GM23248 (cell line): ENCODE measurements at places on chromosomes 6 and 20.

DNA sequence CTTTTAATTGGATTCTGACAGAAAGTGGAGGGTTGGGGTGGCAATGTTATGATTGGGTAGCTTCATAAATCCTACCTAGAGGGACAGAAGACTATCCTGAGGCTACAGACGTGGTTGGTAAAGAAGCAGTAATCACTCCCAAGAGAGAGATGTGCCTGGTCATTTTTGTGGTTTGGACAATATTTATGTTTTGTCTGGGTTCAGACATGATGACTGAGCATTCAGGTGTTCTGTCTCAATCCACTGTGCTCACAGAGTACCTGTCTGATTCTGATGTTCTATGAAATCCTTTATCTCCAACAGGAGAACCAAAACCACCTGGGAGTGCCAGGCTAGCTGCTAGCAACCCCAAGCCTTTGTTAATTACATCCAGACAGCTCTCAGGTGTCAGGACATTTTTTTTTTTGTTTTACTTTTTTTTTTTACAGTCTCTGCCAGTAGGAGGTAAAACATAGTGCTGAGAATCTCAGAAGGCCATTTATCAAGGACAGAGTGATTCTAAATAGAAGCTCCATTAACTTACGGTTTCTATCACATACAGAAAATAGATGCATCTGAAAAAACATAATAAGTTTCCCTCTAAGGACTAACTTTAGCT lies 1.6 kb upstream of the HLA-DQA1 start:
- no peak for DNase-seq

GRCh38 chr6:3714768-3715167 lies 36.7 kb downstream of the PXDC1 start:
- DNase-seq: no peak

GRCh38 chr6:124974771-124975377 lies 12.6 kb downstream of the RNF217 start:
- DNase-seq: no peak

DNA sequence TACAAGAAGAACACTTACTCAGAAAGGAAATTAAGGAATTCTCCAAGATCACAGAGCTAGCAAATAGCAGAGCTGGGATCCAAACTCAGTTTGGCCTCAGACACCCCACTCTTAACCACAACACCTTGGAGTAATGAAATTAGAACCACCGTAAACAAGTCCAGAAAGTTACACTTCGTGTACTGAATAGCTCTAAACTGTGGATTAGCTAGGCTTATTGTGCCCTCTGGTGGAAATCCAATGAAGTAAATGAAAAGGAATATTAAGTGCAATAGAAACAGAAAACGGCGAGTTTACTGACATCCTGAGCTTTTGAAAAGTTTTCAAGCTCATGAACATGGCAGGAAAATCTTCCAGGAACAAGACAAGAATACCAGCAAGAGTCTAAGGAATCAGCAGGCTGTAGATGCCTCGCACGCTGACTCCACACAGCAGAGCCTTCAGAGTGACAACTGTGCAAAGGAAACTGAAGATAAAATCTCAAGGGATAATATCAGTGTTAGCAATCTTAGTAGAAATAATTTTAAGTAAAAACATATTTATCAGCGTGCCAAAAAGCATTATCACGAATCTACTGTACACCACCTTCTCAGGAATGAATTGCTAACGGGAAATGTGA lies 34.6 kb downstream of the FBXO5 start:
- DNase-seq: peak; percentile 68

GRCh38 chr6:125918681-125919566 lies 37.6 kb upstream of the HINT3 start:
- DNase-seq: peak; percentile 82

- peak; percentile 55 for DNase-seq
Observed at GRCh38 chr6:55276745-55277530, 50.3 kb upstream of the GFRAL start.

DNA sequence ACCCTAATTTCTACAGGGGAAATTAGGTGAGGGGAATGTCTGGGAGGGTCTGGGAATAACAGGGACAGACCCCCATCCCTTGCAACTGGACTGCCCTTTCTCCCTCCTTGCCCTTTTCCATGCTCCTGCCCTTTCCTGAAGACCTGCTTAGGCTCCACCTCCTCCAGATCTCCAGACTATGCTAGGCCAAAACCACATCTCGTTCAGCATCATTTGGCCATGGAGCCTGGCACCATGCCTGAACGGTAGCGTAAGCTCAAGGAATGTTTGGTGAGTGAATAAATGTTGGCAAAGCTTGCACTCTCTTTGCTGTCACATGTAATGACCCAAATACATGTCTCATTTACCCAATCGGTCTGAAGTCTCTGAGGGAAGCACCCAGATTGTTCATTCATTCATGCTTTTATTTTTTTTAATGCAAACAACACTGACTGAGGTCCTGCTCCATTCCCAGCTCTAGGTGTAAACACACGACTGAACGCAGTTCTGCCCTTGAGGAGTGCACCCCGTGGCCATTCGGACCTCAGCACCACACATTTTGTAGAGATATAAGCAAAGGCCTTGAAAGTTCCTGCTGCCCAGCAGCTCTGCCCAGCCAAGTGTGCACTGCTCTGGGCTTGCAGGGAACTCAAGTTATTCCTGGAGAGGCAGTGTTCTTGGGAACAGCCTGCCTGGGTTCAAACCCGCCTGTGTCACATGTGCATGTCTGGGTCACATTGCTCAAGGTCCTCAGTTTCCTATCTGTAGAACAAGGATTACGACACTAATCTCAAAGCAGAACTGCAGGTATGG lies 1.1 kb upstream of the GRM4 start:
- peak; percentile 73 for DNase-seq

GRCh38 chr20:24139846-24140245 lies 151.3 kb upstream of the GGTLC1 start:
- DNase-seq: no peak

DNA sequence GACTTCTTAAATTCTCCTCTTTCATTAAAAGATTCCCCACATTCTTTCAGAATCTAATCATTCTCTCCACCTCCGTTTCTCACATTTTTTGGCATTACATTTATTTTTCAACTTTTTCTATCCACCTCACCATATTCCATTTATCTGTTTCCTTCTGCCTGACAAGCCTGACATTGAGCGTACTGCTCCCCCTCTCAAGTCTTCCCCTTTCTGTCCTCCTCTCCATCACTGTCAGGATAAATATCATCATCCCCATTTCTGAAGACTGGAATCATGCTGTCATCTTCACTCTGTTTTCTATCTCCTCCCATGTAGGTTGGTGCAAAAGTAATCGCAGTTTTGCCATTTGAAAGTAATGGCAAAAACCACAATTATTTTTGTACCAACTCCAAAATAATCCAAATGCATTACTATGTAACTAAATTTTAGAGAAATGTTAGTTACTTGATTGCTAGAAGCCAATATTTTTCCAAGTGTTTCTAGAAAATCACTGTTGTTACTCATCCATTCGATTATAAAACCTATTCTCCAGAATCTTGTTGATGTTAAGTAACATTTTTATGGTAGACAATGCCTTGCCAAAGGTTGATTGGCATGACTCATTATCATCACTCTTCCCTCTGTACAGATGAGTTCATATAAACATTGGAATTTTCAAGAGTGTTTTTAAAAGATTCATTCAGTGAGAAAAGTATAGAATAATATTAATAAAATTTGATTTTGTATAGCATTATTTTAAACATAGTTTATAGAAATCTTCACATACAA lies 292.3 kb upstream of the RNF217 start:
- DNase-seq: peak; percentile 2

DNA sequence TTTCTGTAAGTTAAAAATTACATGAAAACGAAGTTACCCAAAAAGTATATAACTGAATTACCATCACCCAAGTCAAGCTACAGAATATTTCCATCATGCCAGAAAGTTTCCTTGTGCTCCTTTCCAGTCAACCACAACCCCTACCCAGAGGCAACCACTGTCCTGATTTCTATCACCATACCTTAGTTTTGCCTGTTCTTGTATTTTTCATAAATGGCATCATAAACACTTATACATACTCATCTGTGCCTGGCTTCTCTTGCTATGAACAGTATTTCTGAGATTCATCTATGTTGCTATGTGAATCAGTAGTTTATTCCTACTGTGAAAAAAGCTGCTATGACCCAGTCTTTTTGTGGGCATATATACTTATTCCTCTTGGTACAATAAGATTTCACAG lies 7.4 kb downstream of the FKBP5 start:
- no peak for DNase-seq

DNA sequence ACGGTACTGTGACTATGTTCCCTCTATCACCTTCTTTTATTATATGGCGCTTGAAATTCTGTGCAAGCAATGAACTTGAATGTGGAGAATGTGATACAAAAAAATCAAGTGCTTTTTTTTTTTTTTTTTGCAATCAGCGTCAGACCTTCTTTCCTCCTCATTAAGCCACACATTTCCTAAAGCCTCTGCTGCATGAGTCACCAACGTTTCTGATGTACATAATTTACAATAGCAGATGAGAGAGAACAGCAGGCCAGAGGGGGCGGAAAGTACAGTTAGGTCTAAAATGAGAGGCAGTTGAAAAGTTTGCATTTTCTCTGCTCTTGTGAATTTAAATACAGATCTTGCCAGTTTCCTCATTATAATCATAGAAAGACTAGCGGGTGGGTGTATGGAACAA lies 114.6 kb upstream of the RIPOR2 start:
- peak; percentile 65 for DNase-seq

GRCh38 chr6:12457094-12457493 lies 166.9 kb downstream of the EDN1 start:
- DNase-seq: no peak

- DNase-seq: peak; percentile 50
Observed at GRCh38 chr6:38510205-38510604, 129.5 kb downstream of the BTBD9 start.
